ENCODE measurements at places on chromosomes 3 and 15. TPM values are rescaled to one million over a fixed set of nuclear protein-coding genes. Genes with fewer than 3 reads are reported as not detected.

DNA sequence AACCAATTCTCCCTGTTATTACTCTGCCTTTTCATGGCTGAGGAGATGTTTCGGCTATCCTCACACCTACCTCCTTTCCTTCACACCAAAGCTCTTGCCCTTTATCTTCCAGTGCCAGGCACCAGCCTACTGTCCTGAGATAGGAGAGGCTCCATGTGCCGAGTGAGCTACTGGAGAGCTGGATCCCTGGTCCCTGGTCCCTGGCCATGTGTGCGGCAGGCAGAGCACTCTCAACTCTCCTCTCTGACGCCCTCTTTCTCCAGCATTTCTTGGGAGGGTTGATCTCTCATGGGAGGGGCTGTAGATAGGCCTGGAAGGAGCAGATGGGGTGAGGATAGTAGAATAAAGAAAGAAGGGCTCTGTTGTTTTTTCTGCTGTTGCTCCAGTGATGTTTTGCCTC, 277.1 kb upstream of the UMPS start:
- DNase-seq = no peak

DNA sequence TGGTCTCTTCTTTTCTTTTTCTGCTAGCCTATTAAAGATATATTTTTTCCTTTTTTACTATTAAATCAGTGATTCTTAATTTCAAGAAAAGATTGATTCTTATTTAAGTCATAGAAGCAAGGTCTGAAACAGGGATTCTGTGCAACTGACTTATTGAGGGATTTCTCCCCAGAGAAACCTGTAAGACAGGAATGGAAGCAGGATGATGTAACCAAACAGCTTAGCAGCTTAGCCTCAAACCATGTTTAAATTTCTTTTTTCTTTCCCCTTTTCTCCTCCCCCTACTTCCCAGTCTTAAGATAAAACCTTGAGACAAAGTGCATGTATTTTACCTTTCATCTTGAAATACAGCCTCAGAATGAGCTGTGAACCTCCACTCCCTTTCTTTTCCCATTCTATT, 322.8 kb downstream of the NEK10 start:
- DNase-seq = peak; percentile 7

DNA sequence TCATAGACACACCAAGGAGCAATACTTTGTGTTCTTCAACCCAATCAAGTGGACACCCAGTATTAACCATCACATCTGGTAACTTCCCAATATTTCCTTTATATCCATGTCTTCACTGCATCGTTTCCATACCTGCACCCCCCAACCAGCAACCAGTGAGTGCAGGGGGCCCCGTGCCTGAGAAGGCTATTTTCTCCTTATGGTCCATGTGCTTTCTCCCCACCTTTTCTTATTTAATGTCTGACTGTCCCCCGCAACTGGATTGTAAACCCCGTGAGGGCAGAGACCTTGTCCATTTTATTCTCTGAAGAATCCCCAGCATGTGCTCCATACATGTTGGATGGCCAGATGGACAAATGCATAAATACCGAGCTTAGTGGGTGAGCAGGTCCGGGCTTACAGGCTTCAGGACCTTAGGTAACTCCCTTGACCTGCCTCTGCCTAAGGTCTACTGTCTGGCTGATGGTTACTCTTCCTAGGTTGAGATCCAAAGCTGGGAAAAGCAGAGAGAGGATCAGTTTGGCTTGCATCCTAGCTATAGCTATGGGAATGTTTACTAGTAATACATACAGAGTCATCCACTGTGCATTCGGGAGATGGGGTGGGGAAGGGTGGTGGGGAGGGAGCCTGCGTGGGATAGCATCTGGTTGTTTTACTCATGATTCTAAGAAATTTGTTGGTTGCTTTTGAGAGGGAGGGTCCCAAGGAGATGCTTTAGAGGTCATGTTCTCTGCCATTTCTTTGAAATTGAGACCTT, 41.5 kb downstream of the PXYLP1 start:
- no peak for DNase-seq

CPNE9 gene
- polyA plus RNA-seq = not detected
